ENCODE measurements at places on chromosomes 7 and 10. TPM values are rescaled to one million over a fixed set of nuclear protein-coding genes. Genes with fewer than 3 reads are reported as not detected.

Gene SPDYE2
- not detected for total RNA-seq

Gene SH2D4B
- total RNA-seq: not detected

GRCh38 chr10:11551916-11552602, 59.4 kb downstream of the USP6NL start:
- H3K27me3 ChIP-seq: no peaks in the 10 kb centered on the region
- peaks cover 26% of the 10 kb centered on the region for H3K4me1 ChIP-seq
- H3K27ac ChIP-seq: peak overlapping the region; percentile 59

DNA sequence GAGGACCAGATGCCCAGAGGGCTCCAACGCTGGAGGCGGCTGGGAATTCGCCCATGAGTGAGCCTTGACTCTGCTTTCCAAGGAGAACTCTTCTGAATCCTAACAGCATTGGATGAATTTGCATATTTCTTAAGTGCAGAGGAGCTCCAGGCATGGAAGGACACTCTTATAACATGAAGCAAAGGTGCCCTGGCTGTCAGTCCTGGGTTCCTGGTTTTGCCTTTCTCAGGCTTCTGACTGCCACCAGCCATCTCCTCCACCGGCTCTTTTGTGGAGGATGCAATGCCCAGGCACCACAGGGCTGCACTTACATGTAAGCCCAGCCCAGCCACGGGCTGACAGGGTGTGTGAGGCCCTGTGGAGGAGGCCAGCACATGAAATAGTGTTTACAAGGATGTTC, 8.2 kb downstream of the CLRN3 start:
- no peaks in the 10 kb centered on the region for H3K36me3 ChIP-seq
- H3K4me1 ChIP-seq: peaks cover 11% of the 10 kb centered on the region
- no peak for DNase-seq
- no peaks in the 10 kb centered on the region for H3K27me3 ChIP-seq
- no peak overlapping the region for H3K27ac ChIP-seq

- no peaks in the 10 kb centered on the region for H3K27me3 ChIP-seq
- H3K36me3 ChIP-seq: no peaks in the 10 kb centered on the region
- H3K4me3 ChIP-seq: no peak overlapping the region
- no peak overlapping the region for H3K27ac ChIP-seq
- H3K4me1 ChIP-seq: no peaks in the 10 kb centered on the region
Observed at GRCh38 chr10:108775911-108776475, 1147.3 kb downstream of the XPNPEP1 start.
